ENCODE measurements at places on chromosomes 4 and X. TPM values are rescaled to one million over a fixed set of nuclear protein-coding genes. Genes with fewer than 3 reads are reported as not detected.

DNA sequence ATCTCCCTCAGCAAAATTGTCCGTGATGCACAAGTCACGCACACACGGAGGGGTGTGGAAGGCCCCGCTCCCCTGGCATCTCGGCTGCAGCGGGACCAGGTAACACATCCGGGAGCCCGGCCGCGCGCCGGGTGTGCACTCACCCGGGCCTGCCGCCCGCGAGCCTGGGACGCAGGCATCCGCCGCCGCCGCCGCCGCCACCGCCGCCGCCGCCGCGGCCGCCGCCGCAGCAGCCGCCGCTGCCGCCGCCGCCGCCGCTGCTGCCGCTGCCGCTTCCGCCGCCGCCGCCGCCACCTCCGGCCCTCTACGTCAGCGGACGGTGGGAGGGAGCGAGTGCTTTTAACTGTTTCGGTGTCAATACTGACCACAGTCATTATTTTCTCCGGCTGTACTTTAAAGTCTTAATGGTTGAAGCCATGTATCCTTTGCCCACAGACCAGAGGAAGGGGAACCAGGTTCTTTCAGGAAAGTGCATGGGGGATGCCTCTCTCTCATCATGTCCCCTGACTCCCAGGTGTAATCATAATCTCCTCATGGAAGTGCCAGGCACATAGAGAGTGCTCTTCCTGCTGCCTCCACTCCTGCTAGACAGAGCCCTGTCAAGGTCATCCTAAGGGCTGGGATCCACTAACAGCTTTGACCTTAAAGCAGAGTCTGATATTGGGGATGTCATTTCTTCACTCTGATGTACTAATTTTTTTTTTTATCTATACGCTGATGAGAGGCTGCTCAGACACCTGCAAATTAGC lies 38.0 kb downstream of the MAGEE2 start:
- H3K4me1 ChIP-seq, result no peaks in the 10 kb centered on the region
- H3K27me3 ChIP-seq, result no peaks in the 10 kb centered on the region
- DNase-seq, result no peak
- peak overlapping the region; percentile 47 for H3K27ac ChIP-seq

DNA sequence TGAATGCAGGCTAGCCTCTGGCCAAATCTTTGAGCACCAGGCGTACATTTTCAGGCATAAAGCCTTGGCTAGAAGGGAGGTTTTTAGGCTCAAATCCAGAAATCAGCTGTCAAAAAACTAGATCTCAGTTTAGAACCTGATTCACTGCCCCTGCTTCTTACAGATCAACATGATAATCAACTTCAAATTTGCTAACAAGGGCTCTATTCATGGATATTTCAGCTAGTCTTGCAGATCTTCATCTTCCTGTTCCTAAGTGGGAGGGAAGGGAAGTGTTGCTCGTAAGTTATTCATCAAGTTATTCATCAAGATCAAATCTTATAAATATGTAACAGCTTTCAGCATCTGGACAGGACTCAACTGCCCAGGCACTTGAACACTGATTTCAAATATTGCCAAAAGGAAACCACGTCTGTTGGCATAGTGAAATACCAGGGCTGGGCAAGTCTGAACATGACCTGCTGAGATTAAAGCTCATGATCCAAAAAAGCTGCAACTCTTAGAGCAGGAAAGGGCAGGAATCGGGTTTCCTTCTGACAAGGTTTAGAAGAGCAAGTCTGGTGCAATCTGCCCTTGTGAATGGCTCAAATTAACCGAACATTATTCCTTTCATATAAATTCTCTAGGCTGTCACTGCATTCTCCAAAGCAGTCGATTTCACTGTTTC lies 200.3 kb downstream of the PDGFC start:
- H3K27ac ChIP-seq, result peak overlapping the region; percentile 86
- peak; percentile 8 for DNase-seq
- H3K4me3 ChIP-seq, result peak overlapping the region; percentile 56
- peaks cover 75% of the 10 kb centered on the region for H3K4me1 ChIP-seq

- no peak for DNase-seq
- no peaks in the 10 kb centered on the region for H3K27me3 ChIP-seq
- no peak overlapping the region for H3K4me3 ChIP-seq
- H3K36me3 ChIP-seq, result no peaks in the 10 kb centered on the region
- no peaks in the 10 kb centered on the region for H3K4me1 ChIP-seq
These were observed 98.4 kb downstream of the PRSS12 start for GRCh38 chr4:118254368-118254767.

DNA sequence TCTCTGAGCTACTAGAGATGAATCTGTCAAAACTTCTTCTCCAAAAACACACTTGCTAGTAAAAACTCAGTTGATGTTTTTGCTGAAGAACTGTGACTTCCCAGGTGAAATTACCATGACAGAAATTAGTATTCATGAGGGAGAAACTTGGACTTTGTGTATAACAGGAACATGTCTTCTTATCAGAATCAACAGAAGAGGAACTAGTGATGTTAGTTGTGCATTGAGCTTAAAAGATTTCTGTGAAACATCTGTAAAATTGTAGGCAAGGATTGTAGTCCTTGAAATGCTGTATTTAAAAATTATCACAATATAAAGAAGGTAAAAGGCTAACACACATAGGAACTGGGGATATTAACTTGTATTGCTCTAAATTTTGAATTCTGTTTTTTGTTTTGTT lies 11.3 kb downstream of the FAM241A start:
- no peak overlapping the region for H3K27ac ChIP-seq
- no peak for DNase-seq
- H3K4me3 ChIP-seq, result no peak overlapping the region
- no peaks in the 10 kb centered on the region for H3K4me1 ChIP-seq
- H3K36me3 ChIP-seq, result no peaks in the 10 kb centered on the region

The SHROOM4 gene
- 24.2 TPM for total RNA-seq

- H3K4me3 ChIP-seq, result no peak overlapping the region
- no peak for DNase-seq
- H3K27me3 ChIP-seq, result no peaks in the 10 kb centered on the region
- no peaks in the 10 kb centered on the region for H3K4me1 ChIP-seq
- no peaks in the 10 kb centered on the region for H3K36me3 ChIP-seq
These were observed 17.9 kb upstream of the NSUN7 start for GRCh38 chr4:40731792-40732245.
